ENCODE measurements at places on chromosomes 4 and X. TPM values are rescaled to one million over a fixed set of nuclear protein-coding genes. Genes with fewer than 3 reads are reported as not detected.

DNA sequence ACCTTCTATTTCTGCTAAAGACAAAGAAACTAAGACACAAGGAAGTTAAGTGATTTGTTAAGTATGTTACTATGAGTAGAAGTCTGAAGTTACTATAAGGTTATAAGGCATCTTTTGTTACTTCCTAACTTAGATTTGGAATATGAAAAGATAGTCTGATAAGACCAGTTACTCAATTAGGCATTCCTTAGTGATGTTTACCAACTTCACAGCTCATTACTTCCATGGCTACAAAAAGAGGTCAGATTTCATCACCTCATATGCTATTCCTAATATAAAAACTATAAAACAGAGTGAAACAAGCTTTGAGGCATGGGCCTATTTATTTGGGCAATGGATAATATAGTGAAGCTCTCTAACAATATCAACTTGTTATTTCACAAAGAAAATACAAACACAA lies 143.1 kb downstream of the TBCK start:
- H3K27me3 ChIP-seq = no peaks in the 10 kb centered on the region
- H3K36me3 ChIP-seq = peaks cover 11% of the 10 kb centered on the region
- DNase-seq = no peak
- H3K4me3 ChIP-seq = no peak overlapping the region
- no peak overlapping the region for H3K27ac ChIP-seq

GRCh38 chr4:129355516-129355915 lies 259.6 kb downstream of the C4orf33 start:
- no peaks in the 10 kb centered on the region for H3K36me3 ChIP-seq
- H3K27me3 ChIP-seq = no peaks in the 10 kb centered on the region
- H3K4me1 ChIP-seq = peaks cover 4% of the 10 kb centered on the region
- DNase-seq = no peak

The USP51 gene
- total RNA-seq = 1.6 TPM

DNA sequence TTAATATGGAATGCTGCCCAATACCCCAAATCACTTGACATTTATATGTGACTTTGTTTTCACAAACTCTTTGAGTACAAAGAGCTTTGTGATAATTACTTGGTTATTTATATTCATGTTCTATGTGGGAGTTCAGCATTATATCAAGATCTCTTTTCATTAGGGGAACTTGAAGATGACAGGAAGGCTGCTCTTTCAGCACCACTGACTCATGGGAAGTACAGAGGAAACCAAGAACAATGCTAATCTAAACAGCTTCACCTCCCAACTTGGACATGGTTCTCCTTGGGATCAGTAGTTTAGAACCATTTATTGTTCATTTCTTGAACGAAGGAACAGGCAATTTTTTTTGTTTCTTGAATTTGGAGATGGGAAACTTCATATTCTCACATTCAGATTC lies 184.0 kb upstream of the AFF2 start:
- no peaks in the 10 kb centered on the region for H3K36me3 ChIP-seq
- no peak overlapping the region for H3K27ac ChIP-seq
- H3K4me3 ChIP-seq = no peak overlapping the region
- H3K27me3 ChIP-seq = no peaks in the 10 kb centered on the region

DNA sequence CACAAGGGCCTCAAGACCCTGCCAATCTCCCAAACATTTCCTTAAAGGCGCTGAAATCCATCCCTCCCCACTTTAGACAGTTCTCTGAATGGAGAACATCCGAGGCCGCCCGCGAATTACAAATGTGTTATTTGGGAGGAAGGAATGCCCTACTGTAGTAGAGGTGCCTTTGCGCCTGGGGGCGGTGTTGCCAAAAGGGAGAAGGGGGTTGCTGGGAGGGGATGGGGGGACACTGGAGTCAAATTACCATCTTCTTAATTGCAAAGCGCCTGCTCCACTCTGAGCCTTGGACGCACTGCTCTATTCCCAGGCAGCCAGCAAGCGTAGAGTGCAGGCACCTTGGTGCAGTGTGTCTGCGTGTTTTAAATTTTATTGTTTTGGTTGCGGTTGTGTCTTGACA lies 2.7 kb downstream of the TMEM255A start:
- no peak for DNase-seq
- H3K27ac ChIP-seq = no peak overlapping the region
- H3K4me3 ChIP-seq = peak overlapping the region; percentile 44
- H3K4me1 ChIP-seq = peaks cover 4% of the 10 kb centered on the region
- no peaks in the 10 kb centered on the region for H3K36me3 ChIP-seq

The UGT2B11 gene
- not detected for total RNA-seq

The HERC5 gene
- 4.5 TPM for total RNA-seq

The MTTP gene
- 0.57 TPM for total RNA-seq

The BEND4 gene
- under 0.01 TPM for total RNA-seq

- H3K4me3 ChIP-seq = no peak overlapping the region
- no peaks in the 10 kb centered on the region for H3K4me1 ChIP-seq
- H3K36me3 ChIP-seq = no peaks in the 10 kb centered on the region
These were observed 582.4 kb upstream of the FAM241A start for GRCh38 chr4:111562826-111563225.

GRCh38 chr4:185775792-185776555 lies 36.0 kb downstream of the SORBS2 start:
- H3K27me3 ChIP-seq = no peaks in the 10 kb centered on the region
- no peaks in the 10 kb centered on the region for H3K36me3 ChIP-seq
- H3K27ac ChIP-seq = peak overlapping the region; percentile 63

The SSX4 gene
- not detected for total RNA-seq

DNA sequence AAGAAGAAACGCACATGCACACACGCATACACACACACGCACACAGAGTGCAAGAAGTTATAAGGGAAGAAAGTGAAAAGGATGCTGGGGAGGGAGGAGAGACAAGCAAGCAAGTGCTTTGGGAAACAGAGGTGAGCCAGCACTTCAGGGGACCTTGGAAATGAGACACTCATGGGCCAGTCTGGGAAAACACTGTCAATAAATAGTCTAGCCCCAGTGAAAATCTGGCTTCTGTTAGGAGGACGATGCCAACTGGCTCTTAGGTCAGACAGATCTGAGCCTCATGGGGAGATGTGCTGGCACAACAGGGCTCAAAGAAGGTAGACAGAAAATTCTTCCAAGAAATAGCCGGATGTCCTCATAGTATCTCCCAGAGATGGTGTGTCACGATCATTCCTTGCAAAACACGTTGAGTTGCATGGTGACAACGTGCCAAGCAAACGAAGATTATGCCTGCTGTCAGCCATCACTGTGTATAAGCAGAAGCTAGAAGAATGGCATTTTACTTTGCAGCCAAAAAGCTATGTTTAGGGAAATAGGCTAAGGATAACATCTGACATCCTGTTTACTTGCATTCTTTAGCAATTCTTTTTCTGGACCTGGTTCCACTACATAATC lies 557 bp upstream of the ARHGEF6 start:
- H3K27me3 ChIP-seq = no peaks in the 10 kb centered on the region
- H3K4me1 ChIP-seq = peaks cover 8% of the 10 kb centered on the region
- H3K4me3 ChIP-seq = peak overlapping the region; percentile 16
- DNase-seq = no peak
- no peaks in the 10 kb centered on the region for H3K36me3 ChIP-seq
- H3K27ac ChIP-seq = peak overlapping the region; percentile 22

- no peaks in the 10 kb centered on the region for H3K36me3 ChIP-seq
- H3K4me1 ChIP-seq = no peaks in the 10 kb centered on the region
- DNase-seq = no peak
- no peak overlapping the region for H3K4me3 ChIP-seq
- no peaks in the 10 kb centered on the region for H3K27me3 ChIP-seq
These were observed 11.1 kb downstream of the FABP2 start for GRCh38 chr4:119310826-119311225.

- H3K27ac ChIP-seq = no peak overlapping the region
- no peaks in the 10 kb centered on the region for H3K4me1 ChIP-seq
- H3K27me3 ChIP-seq = no peaks in the 10 kb centered on the region
- no peak overlapping the region for H3K4me3 ChIP-seq
- no peaks in the 10 kb centered on the region for H3K36me3 ChIP-seq
These were observed 408.2 kb upstream of the PITX2 start for GRCh38 chr4:111031001-111031579.

DNA sequence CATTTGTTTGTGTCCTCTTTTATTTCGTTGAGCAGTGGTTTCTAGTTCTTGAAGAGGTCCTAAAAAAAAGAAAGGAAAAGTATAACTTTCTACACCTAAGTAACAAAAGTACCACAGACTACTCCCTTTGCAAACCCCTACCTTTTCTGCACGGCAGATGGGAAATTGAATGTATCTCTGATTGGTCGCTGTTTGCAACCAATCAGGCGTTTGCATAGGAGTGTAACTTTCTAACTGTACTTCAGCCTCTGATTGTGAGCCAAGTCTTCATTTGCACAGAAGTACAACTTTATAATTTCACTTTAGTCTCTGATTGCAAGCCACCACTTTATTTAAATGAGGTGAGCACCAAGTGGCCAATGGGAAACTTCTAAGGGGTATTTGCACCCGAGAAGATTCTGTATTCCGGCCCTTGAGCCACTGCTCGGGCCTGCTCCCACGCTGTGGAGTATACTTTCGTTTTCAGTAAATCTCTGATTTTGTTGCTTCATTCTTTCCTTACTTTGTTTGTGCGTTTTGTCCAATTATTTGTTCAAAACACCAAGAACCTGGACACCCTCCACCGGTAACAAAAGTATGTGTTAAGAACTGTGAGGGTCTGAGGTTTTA lies 40.3 kb upstream of the FHL1 start:
- H3K27ac ChIP-seq = no peak overlapping the region
- no peaks in the 10 kb centered on the region for H3K27me3 ChIP-seq
- DNase-seq = no peak
- H3K4me1 ChIP-seq = no peaks in the 10 kb centered on the region
- H3K36me3 ChIP-seq = no peaks in the 10 kb centered on the region

GRCh38 chr4:76624241-76624681 lies 189.2 kb downstream of the SHROOM3 start:
- H3K27me3 ChIP-seq = no peaks in the 10 kb centered on the region
- H3K36me3 ChIP-seq = no peaks in the 10 kb centered on the region

DNA sequence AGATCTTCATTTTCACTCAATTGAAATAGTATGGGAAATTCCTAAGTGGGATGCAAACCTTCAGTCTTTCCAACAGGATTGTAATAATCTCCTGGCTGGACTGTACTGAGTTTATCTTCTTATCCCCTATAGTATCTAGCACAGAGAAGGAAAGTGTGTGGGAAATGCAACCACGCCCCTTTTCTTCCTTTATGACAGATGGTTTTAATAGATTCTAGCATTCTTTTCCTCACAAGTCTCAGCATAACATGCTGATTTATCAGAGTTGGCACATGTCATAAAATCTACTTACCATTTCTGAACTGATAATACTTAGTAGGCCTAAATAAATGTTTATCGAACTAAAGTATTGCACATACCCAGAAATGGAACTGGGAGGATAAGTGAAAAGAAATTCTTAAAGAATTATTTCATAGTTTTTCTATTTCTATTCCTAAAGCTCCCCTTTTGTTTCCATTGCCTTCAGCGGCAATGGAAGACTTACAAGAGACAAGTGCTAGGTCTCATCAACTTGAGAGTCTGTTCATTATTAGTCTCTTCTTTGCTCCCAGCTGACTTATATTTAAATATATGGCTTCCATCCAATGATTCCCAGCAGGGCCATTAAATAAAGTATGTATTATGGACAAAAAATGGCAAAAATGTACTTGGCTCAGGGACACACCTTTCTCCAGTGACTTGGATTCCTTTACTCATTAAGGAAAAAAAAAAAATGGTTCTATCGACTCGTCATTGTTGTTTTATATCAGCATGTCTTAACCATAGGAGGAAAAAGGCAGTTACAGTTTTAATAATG lies 484.5 kb downstream of the IL1RAPL1 start:
- H3K4me1 ChIP-seq = no peaks in the 10 kb centered on the region
- H3K4me3 ChIP-seq = no peak overlapping the region
- H3K36me3 ChIP-seq = no peaks in the 10 kb centered on the region
- DNase-seq = no peak
- no peak overlapping the region for H3K27ac ChIP-seq
- no peaks in the 10 kb centered on the region for H3K27me3 ChIP-seq
